ENCODE measurements at places on chromosomes 13 and 19.
A peak's percentile ranks its signal among the peaks of the same experiment; 100 is the strongest.

GRCh38 chr13:42064259-42064658 lies 15.8 kb downstream of the DGKH start:
- no peak for DNase-seq

DNA sequence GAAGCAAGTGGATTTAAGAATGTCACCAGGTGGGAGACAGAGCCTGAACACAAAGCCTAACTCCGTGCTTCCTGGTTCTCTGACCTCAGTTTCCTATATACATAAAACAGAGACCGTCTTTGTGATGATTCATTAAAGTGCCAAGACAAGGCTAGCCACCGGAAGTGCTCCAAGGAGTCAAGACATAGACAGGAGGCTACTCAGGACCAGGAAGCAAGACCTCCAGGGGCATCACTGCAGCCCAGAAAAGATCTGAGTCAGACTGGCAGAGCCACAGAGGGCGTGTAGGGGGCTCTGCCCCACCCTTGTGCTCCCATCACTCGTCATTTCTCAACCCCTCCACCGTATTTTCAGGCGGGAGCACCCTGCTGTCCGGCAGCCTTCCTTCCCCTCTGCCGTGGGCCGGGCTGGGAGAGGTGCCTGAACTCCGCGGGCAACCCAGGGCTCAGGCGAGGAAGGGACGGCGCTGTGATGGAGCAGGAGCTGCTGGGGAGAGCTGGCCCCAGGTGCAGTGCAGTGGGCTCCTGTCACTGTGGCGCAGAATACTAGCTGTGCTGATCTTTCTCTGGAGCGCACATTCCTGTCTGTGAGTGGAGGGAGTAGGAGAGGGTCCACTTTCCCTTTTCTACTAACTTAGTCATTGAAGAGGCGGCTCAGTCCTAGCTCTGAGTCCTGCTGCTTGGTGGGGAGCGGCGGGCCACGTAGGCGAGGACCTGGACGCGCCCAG lies 134.7 kb upstream of the GPR12 start:
- DNase-seq, result no peak

- no peak for DNase-seq
These were observed 4.8 kb downstream of the ZBTB7A start for GRCh38 chr19:4061683-4062418.

- DNase-seq, result no peak
These were observed 136.6 kb upstream of the FRY start for GRCh38 chr13:31894931-31895330.

- no peak for DNase-seq
These were observed 282.9 kb upstream of the SLITRK6 start for GRCh38 chr13:86082121-86082520.

- DNase-seq, result peak; percentile 17
These were observed 27.1 kb downstream of the ATP11A start for GRCh38 chr13:112716841-112717520.

DNA sequence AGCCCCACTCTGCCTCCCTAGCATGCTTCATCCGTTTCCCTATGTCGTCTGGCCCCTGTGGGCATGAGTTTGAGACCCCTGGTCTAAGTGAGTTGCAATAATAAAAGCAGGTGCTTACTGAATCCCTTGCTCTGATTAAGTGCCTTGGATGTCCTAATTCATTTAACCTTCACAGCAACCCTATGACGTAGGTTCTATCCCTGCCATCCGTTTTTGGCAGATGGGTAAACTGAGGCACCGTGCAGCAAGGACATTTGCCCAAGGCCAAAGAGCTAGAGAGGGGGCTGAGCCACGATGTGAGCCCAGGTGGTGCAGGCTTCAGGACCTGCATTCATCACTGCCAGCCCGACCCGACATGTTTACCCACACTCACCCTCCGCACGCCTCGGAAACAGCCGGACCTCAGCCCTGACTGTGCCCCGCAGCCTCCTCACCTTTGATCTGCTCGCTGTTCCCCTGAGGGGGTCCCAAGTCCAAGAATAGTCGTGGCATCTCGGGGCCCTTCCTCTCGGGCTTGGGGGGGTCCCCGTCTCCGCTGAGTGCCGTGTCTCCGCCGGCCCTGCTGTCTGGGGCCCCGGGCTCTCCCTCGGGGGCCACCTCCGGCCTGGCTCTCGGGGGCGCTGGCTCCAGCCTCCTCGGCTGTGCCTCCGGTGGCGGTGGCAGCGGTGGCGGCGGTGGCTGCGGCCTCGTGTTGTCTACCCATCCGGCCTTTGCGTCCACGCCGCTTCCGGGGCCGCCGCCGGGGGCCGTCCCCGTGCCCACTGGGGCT lies 14.5 kb downstream of the LMTK3 start:
- DNase-seq, result no peak

GRCh38 chr13:31201341-31202031 lies 1.7 kb downstream of the B3GLCT start:
- peak; percentile 35 for DNase-seq

- no peak for DNase-seq
These were observed 4.5 kb downstream of the KCNN4 start for GRCh38 chr19:43776286-43776685.

- peak; percentile 83 for DNase-seq
These were observed 9.0 kb upstream of the MEIS3 start for GRCh38 chr19:47428177-47428894.

DNA sequence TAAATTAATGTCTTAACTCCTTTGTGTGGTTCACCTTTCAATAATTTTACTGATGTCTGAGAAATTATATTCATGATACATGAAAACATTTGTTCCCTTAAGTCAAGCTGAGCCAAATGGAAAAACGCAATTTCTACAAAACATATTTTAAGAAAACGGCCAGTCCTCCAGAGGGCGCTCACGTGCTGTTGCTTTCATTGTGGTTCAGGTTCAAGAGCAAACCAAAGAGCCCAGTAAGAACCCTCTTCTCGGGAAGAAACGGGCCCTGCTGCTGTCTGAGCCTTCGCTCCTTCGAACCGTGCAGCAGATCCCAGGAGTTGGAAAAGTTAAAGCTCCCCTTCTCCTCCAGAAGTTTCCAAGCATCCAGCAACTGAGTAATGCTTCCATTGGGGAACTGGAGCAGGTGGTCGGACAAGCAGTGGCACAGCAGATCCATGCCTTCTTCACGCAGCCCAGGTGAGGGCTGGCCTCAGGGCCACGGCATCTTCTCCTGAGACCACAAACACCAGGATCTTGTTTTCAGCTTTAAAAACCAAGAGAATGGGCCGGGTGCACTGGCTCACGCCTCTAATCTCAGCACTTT lies 4.3 kb downstream of the FAAP24 start:
- peak; percentile 80 for DNase-seq

DNA sequence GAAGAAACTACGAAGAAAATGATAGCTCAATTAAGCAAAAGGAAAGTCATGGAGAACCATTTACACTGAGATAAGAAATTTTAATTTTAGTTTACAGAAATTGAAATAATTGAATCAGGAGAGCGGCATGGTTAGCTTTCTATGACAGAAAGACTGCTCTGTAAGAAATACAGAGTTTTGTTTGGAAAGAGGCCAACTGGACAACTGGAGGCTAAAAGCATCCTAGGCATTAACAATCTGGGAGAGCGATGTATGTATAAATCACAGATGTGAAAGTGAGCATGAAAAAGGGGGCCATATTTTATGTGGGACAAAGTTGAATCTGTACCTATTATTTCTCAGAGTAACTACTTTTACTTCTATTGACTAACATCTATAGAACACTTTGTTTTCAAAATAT lies 1608.8 kb upstream of the PCDH20 start:
- no peak for DNase-seq

- peak; percentile 38 for DNase-seq
These were observed 74.6 kb downstream of the B3GLCT start for GRCh38 chr13:31274390-31274789.

GRCh38 chr13:23722726-23723453 lies 152.7 kb downstream of the TNFRSF19 start:
- DNase-seq, result no peak

GRCh38 chr13:41608839-41609177 lies 151.5 kb downstream of the RGCC start:
- no peak for DNase-seq

DNA sequence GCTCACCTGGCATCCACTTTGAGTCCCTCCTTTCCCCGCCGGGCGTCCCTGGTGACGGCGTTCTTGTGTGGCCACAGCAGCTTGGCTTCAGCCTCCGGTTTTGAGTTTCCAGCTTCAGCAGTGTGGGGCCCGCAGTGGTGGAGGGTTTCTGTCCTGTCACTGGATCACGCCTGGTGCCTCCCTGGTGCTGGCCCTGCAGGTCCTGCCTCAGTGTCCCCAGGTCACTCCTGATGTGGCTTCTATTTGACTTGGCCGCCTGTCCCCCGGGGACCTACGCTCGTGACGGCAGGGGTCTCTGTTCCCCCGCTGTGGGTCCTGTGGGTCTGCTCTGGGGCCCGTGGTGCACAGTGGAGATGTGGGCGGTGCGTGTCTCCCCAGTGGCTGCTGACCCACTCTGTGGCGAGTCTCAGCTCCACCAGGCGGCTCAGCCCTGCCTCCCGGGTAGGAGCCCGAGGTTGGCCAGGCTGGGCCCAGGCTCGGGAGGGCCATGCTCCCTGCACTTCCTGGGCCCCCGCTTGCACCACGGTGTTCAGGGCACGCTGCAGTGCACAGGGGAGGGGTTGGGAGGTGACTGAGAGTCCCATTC lies 1.9 kb downstream of the ATP4B start:
- no peak for DNase-seq

DNA sequence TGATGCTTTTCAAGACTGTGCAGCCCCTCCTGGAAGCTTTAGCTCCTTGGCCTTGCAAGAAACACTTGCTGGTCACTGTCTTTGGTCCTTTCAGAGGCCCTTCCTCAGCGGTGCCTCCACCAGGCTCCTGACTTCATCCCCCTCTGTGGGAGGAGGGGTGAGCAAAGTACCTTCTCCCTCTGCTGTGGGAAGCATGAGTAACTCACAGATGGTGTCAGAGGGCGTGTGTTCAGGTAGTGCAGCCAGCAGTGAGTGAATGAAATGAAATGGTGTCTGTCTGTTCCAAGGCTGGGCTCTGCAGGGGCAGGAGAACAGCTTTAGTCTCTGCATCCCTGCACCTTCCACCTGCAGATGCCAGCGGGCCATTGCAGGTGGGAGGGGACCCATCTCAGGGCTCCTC lies 102.9 kb downstream of the SHISA2 start:
- DNase-seq, result no peak

GRCh38 chr13:33251131-33251661 lies 34.4 kb downstream of the STARD13 start:
- DNase-seq, result no peak

GRCh38 chr13:86725105-86725504 lies 925.9 kb upstream of the SLITRK6 start:
- no peak for DNase-seq

DNA sequence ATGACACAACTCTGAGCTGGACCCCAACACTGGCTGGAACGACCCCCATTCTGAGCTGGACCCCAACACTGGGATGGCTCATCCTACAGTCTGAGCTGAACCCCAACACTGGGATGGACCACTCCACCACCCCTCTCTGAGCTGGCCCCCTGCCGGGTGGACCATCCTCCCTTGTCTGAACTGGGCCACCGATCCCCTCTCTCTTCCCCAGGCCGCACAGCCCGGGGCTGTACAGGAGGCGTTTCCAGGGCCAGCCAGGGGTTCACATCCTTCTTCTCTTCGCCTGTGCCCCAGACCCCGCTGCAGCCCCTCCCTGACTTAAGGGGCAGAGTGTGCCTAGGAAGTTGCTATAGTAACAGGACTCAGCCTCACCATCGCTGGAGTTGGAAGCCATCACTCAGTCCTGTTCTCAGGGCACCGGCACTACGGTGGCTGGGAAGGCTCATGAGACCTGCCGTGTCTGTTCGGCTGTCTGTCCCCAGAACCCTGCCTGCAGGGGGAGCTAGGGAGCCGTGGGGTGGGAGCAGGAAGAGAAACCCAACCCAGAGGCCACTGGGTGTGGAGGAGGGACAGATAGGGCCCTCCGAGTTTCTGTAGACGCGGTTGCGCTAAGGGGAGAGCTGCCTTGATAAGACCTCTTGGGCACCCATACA lies 3.7 kb downstream of the PRKACA start:
- peak; percentile 65 for DNase-seq

DNA sequence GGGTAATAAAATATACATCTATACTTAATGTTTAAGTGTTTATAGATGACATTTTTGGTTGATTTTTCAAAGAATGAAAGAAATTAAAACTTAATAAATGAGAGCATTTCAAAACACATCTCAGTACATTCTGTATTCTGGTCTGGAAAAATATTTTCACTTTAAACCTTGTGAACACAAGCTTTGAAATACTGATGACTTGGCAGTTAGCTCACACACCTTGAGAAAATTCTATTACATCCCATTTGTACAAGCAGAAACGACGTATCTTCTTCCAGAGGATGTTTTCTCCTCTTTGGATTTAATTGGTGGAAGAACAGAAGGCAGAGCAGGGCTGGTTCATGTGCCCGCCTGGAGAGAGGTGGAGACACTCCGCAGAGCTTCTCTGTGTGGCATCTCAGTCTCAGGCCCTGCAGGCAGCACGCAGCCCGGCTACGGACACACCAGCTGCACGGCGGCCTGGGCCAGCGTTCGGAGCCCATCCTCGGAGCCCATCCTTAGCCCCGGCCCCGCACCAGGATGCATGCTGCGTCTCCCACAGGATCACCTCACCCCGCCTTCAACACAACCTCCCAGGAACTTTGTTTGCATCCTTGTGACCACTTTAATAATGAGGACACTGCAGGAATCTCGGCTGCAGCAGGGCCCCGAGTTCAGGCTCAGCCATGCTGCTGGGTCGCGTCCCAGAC lies 48.6 kb downstream of the SOX1 start:
- no peak for DNase-seq

DNA sequence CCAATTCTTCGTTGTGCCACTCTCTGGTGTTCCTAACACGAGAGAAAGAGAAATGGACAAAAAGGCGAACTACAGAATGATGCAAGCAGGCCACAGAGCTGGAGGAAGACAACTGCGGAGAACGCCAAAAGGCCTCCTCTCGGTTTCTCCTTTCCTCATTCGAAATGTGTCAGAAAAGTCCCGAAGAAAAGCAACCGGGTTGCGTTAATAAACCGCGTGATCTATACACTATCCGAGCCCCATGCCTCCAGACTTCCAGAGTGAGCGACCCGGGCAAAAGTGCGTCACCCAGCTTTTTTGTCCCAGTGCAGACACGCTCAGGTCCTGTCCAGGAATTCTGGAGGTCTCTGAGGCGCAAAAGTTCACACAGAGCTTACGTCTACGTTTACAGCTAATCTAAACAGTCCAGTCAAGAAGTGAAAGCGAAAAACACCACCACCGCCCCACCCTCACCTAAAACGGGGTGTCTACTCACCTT lies 413 bp downstream of the N4BP2L2 start:
- peak; percentile 51 for DNase-seq

GRCh38 chr19:7429638-7430282 lies 59.1 kb downstream of the PEX11G start:
- DNase-seq, result no peak

GRCh38 chr19:14115756-14116155 lies 1.8 kb downstream of the PRKACA start:
- no peak for DNase-seq
